Epithelial cell of esophagus (primary cell): ENCODE measurements at places on chromosomes 16 and 17.
A peak's percentile ranks its signal among the peaks of the same experiment; 100 is the strongest.

GRCh38 chr17:32783602-32784001 is 93.3 kb downstream of the MYO1D start:
- DNase-seq = peak; percentile 75

- DNase-seq = peak; percentile 32
Observed at GRCh38 chr17:50928646-50929045, 62.5 kb upstream of the TOB1 start.

DNA sequence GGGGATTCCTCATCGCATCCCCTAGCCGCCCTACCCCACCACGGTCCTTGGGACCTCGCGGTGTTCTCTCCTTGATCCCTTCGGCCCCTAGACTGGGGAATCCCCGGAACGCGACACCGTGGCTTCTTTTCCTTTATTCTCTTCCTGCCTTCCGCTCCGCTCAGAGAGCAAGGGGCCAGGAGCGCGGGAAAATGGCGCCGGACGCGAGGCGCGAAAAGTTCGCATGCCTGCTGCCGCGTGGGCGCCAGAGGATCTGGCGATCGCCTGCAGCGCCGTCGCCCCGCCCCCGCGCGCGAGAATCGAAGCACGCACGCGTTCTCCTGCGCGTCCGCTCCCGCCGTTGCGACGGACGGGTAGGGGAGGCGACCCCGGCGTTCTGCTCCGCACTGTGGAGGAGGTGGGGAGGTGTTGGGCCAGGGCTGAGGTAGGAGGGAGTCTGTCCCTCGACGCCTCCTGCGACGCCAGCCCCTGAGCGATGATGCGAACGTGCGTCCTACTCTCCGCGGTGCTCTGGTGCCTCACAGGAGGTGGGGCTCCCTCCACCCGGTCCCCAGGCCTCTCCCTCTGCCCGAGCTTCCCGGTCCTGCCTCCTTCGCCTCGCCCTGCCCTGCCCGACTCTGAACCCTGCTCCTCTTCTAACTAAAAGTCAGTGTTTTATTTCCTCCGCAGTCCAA is at the start of gene ZPBP2:
Gene ZPBP2 (plus strand): TSS at position 323 of the 674 bp plus-strand sequence. CDS start 153 bp downstream, at position 476.
- DNase-seq = no peak

DNA sequence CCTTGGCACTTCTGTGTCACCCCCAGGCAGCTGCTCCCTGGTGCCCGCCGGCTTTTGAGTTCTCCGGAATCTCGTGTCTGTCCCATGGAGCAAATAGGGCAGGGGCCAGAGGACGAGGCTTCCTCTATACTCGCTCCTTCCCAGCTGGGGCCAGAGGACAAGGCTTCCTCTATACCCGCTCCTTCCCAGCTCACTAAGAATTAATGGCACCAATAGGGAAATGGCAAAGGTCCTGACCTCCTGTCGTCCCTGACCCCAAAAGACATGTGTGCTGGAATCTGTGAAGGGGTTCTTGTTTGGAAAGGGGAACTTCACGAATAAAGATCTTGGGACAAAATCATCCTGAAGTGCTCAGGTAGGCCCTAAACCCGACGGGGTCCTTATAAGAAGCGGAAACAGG is 7.6 kb downstream of the SGSH start:
- no peak for DNase-seq

- DNase-seq = peak; percentile 23
Observed at GRCh38 chr16:3514621-3515020, 13.8 kb downstream of the CLUAP1 start.

DNA sequence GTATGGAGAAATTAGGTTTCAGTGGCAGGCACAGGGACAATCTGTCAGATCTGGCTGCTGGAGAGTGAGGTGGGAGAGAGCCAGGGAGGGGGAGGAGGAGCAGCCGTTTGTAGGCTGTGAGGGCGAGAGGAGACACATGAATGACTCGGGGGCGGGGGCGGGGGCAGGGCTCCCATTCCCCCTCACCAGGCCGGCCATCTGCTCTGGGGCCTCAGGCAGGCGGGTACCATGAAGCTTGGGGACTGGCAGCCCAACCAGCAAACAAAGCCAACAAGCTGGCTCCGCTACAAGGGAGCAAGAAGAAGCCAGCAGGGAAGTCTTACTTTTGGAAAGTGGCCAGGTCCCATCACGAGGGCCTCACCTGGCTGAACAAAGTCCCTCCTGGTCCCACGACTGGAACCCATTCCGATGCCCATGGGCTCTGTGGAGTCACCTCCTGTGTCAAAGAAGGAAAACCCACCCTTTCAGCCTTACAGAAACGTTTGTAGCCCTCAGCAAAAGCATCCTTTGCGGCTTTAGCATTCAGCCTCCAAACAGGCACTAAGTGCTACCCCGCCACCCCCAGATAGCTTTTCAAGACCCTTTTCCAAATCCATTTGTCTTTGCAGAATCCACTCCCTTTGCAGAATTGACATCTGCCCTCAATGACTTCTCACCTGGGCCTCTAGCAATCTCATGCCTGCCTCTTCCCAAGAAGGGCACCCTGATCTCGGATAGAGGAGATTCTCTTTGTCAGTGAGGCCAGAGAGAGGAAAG is 9.2 kb upstream of the SSTR2 start:
- no peak for DNase-seq

- DNase-seq = no peak
Observed at GRCh38 chr16:12458591-12459358, 344.9 kb downstream of the CPPED1 start.

DNA sequence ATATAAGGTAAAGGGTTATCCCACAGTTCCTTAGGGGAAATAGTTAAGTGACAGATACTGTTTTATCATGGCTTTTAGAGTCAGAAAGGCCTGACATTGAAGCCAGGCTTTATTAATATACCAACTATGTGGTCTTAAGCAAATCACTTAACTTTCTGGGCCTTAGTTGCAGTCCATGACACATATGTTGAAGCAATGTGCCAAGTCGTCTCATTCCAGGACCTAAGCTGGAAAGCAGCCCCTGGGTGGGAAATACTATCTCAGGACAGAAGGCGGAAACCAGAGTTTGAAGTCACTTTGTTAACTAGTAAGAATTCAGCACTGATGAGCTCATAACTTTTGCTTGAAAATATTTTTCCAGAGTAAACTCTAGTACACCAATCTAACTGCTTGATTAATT is 80.0 kb downstream of the USP32 start:
- no peak for DNase-seq

- no peak for DNase-seq
Observed at GRCh38 chr17:16617481-16618060, 36.1 kb downstream of the ZNF624 start.

DNA sequence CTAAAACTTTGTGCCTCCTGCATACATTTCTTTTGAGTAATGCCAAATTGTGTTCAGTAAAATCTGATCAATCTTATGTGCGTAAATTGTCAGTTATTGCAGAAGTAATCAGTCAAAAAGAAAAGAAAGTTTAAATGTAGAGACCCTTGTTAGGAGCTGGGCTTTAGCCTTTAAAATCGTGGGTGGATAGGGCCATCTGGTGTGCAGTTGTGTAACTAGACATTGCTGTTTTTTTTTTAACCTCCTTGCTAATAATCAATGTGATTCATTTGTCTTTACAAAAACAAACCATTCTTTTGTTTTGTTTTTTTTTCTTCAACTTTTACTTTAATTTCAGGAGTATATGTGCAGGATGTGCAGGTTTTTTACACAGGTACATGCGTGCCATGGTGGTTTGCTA is 5.3 kb upstream of the WWOX start:
- DNase-seq = no peak

GRCh38 chr17:76382351-76382802 is 2.0 kb upstream of the SPHK1 start:
- peak; percentile 74 for DNase-seq

GRCh38 chr17:10177913-10178505 is 20.4 kb downstream of the GAS7 start:
- no peak for DNase-seq
